ENCODE measurements at places on chromosomes 16 and 17. TPM values are rescaled to one million over a fixed set of nuclear protein-coding genes. Genes with fewer than 3 reads are reported as not detected.

- peak; percentile 48 for DNase-seq
- no peak overlapping the region for H3K4me3 ChIP-seq
- no peaks in the 10 kb centered on the region for H3K27me3 ChIP-seq
- peak overlapping the region; percentile 41 for H3K27ac ChIP-seq
Observed at GRCh38 chr16:8686879-8687278, 12.5 kb downstream of the ABAT start.

DNA sequence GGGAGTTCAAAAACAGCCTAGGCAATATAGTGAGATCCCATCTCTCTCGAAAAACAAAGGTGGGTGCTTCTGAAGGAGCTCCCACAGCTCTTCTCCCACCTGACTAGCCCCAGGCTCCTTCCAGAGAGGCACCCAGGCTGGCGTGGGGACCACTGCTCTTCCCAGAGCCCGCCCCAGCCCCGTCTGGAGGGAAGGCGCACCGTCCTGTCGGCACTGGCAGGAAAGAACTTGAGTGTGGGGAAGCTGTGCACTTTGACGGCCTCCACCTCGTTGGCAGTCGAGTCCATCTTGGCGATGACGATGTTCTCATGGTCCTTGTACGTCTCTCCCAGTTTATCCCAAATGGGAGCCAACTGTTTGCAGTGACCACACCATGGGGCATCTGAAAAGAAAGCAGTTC, 10.5 kb upstream of the PPP1R27 start:
- peaks cover 40% of the 10 kb centered on the region for H3K4me1 ChIP-seq
- peaks cover 42% of the 10 kb centered on the region for H3K36me3 ChIP-seq
- DNase-seq: no peak
- H3K27me3 ChIP-seq: no peaks in the 10 kb centered on the region
- H3K4me3 ChIP-seq: no peak overlapping the region

Gene ALDH3A2
- 131 TPM for total RNA-seq

Gene IGFALS
- total RNA-seq: 5.2 TPM

GRCh38 chr16:24164416-24164815, 91.7 kb upstream of the CACNG3 start:
- H3K27me3 ChIP-seq: no peaks in the 10 kb centered on the region
- no peak for DNase-seq
- no peaks in the 10 kb centered on the region for H3K4me1 ChIP-seq
- H3K36me3 ChIP-seq: no peaks in the 10 kb centered on the region
- H3K4me3 ChIP-seq: no peak overlapping the region
